Mesenchymal stem cell (in vitro differentiated cells and primary cell): ENCODE measurements at places on chromosomes 3 and 15.

DNA sequence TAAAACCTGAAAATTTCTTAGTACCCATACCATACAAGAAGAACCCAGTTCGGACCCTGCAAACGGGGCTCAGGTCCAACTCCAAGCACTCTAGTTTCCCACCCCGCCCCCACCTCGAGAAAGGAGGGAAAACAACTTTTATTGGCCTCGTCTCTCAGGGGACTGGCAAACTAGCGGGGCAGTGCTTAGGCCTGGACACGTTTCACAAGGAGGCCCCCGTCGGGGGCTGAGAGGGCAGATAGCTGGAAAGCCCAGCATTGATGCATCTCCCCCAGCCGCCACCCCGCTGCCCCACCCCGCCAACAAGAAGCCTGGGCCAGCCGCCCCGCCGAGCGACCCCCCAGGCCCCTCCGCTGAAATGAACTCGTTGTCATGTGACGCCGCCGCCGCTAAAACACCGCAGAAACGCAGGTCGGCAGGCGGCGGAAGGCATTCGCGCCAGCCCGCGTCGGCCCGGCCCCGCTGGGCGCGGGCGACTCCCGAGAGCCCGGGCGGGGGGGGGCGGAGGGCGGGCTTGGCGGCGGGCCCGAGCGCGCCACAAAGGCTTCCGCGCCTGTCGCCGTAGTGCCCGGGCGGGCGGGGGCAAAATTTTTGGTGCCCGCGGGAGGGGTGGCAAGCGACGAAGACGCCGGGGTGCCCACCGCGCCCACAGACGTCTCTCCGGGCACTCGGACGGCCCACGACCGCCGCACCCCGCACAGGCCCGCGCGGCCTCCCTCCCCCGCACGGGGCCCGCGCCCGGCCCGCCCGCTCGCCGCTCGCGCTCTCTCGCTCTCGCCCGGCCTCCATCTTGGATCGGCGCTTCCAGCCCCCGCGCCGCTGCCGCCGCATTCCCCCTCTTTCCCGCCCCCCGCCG, 634 bp downstream of the STAG1 start:
- peak; percentile 90 for DNase-seq

DNA sequence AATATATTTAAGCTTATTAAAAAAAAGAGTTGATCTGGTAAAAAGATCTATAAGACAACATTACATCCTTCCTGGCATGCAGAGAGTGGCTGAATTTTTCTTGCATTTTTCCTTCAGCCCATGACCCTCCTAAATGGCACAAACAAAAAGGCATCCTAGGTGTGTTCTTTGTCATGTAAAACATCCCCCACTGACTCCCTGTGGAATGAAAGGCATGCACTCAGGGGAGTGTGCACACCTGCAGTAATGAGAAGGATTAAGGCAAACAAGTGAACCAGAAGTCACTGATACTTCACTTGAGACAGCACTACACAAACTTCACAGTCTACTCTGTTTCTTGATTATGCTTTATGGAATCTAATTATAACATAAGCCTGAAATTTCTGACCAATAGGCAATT, 195.0 kb downstream of the RBMS3 start:
- DNase-seq = no peak

- no peak for DNase-seq
Observed at GRCh38 chr15:29835301-29835700, 13.0 kb upstream of the TJP1 start.

DNA sequence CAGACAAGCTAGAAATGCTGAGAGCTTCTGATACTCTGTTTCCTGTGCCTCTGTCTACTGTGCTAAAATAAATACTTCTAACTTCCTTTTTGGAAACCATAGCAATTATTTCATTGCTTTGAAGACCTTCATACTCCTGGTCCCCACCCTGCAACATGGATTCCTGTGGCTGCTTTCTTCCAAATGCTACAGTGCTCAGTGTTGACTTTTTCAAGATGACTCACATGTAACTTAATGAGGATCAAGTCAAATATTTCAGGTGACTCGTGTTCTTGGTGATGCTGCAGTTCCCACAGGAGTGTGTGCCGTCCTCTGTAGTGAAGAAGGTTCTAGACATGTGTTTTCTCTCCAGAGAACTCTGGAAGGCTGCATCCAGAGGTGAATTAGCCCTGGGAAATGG, 288.6 kb downstream of the CLSTN2 start:
- DNase-seq = no peak

- DNase-seq = peak; percentile 75
Observed at GRCh38 chr3:11499144-11499543, 144.6 kb downstream of the VGLL4 start.

- no peak for DNase-seq
Observed at GRCh38 chr3:174002543-174002942, 605.0 kb downstream of the NLGN1 start.

- DNase-seq = no peak
Observed at GRCh38 chr3:4376499-4376898, 73.3 kb downstream of the SETMAR start.

GRCh38 chr15:44394062-44394461, 33.4 kb upstream of the CTDSPL2 start:
- no peak for DNase-seq

DNA sequence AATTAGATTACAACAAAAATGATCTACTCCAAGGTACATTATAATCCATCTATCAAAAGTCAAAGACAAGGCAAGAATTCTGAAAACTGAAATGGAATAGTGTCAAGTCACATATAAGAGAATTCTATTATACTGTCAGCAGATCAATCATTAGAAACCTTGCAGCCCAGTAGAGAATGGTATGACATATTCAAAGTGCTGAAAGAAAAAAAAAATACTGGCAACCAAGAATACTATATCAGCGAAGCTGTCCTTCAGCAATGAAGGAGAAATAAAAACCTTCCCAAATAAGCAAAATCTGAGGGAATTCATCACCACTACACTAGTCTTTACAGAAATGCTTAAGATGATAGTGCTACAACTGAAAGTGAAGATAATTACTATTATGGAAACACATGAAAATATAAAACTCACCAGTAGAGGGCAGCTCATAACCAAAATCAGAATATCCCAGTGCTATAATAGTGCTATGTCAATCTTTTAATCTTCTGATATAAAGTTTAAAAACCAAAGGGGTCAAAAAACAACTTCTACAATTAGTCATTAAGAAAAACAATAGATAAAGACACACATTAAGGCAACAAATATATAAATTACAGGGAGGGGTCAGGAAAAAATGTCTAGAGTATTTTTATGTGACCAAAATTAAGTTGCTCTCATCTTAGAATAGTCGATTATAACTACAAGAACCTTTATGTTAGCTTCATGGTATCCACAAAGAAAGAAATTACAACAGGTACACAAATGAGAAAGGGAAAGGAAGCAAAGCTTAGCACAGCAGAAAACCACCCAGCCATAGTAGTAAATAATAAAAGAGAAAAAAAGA, 190.7 kb upstream of the CNTN6 start:
- peak; percentile 8 for DNase-seq

DNA sequence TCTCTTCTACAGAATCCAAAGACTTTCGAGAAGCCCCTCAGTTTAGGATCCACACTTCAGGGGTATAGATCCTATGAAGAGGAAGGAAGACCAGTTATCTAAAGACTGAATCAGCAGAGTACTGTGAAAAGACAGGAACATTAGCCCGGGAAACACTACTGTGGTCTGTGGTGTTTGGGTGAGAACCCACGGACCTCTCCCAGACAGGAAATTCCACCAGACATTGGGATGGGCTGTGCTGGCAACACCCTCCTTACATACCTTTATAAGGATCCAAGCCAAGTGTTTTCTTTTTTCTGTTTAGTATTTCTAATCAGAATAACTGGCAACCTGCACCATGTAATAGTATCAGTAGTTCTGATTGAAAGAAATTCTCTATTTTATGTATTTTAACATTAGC, 14.1 kb downstream of the TMEM207 start:
- DNase-seq = no peak

GRCh38 chr3:43674345-43675085, 16.2 kb upstream of the ABHD5 start:
- no peak for DNase-seq

- DNase-seq = no peak
Observed at GRCh38 chr15:79981831-79982455, 10.9 kb upstream of the BCL2A1 start.
